ENCODE measurements at places on chromosomes 12 and 14.

- DNase-seq, result no peak
- H3K4me3 ChIP-seq, result no peak overlapping the region
- no peaks in the 10 kb centered on the region for H3K4me1 ChIP-seq
Observed at GRCh38 chr12:16300122-16300521, 22.6 kb upstream of the SLC15A5 start.

DNA sequence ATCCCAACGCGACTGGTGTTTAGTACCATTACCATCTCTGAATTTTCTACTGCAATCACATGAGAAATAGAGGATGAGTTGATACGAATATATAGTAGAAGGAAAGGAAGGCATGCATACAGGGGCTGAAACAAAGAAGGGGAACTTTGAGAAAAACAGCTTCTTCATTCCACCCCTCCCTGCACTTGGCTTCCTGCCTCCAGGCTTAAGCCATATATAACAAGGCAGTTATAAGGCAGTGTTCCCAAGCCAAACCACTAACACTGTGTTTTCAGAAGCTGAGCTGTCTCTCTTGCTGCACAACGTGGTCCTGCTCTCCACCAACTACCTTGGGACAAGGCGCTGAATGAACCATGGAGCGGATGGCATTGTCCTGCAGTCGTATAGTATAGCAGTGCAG lies 11.0 kb downstream of the LETMD1 start:
- no peaks in the 10 kb centered on the region for H3K4me1 ChIP-seq
- no peak for DNase-seq
- H3K4me3 ChIP-seq, result no peak overlapping the region
- H3K36me3 ChIP-seq, result peaks cover 7% of the 10 kb centered on the region
- H3K27ac ChIP-seq, result no peak overlapping the region

- H3K36me3 ChIP-seq, result peaks cover 10% of the 10 kb centered on the region
- no peaks in the 10 kb centered on the region for H3K4me1 ChIP-seq
- H3K4me3 ChIP-seq, result no peak overlapping the region
- H3K27me3 ChIP-seq, result no peaks in the 10 kb centered on the region
- no peak overlapping the region for H3K27ac ChIP-seq
Observed at GRCh38 chr12:112239881-112240280, 114.5 kb downstream of the TRAFD1 start.

DNA sequence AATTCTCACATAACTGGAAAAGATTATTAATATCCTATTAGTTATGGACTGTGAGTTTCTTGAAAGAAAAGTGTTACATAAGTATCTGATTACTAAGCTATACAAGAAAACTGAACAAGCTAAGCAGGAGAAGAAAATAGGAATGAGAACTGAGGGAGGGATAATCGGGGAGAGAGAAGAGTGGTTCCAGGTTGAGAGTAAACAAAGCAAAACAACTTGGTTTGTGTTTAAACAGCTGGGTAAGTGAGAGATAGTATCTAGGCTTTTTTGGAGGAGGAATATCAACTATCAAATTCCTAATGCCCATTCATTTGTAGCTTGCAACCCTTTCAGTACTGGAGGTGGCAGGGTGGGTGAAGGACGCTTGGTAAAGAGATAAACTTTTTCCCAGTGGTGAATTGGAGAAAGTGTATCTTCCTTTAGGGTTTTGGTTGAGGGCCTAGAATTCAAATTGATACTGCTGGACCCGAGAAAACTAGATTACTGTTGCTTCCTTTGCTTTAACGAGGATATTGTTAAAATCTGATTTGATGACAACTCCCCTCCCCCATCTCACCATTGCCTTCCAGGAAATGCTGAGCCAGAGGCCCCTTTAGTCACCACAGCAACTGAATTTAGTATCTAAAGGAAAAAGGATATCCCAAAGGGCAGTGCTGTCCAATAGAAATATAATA lies 2.0 kb upstream of the SLC2A3 start:
- DNase-seq, result no peak
- H3K36me3 ChIP-seq, result peaks cover 1% of the 10 kb centered on the region
- H3K27me3 ChIP-seq, result no peaks in the 10 kb centered on the region
- no peak overlapping the region for H3K27ac ChIP-seq
- H3K4me1 ChIP-seq, result peaks cover 10% of the 10 kb centered on the region

GRCh38 chr12:24078318-24078765 lies 128.9 kb upstream of the SOX5 start:
- no peaks in the 10 kb centered on the region for H3K36me3 ChIP-seq
- DNase-seq, result no peak
- no peak overlapping the region for H3K27ac ChIP-seq
- H3K4me1 ChIP-seq, result no peaks in the 10 kb centered on the region
- H3K27me3 ChIP-seq, result no peaks in the 10 kb centered on the region

- no peaks in the 10 kb centered on the region for H3K4me1 ChIP-seq
- no peak overlapping the region for H3K27ac ChIP-seq
- H3K4me3 ChIP-seq, result no peak overlapping the region
- H3K27me3 ChIP-seq, result no peaks in the 10 kb centered on the region
Observed at GRCh38 chr12:119841433-119842210, 35.5 kb downstream of the CIT start.

DNA sequence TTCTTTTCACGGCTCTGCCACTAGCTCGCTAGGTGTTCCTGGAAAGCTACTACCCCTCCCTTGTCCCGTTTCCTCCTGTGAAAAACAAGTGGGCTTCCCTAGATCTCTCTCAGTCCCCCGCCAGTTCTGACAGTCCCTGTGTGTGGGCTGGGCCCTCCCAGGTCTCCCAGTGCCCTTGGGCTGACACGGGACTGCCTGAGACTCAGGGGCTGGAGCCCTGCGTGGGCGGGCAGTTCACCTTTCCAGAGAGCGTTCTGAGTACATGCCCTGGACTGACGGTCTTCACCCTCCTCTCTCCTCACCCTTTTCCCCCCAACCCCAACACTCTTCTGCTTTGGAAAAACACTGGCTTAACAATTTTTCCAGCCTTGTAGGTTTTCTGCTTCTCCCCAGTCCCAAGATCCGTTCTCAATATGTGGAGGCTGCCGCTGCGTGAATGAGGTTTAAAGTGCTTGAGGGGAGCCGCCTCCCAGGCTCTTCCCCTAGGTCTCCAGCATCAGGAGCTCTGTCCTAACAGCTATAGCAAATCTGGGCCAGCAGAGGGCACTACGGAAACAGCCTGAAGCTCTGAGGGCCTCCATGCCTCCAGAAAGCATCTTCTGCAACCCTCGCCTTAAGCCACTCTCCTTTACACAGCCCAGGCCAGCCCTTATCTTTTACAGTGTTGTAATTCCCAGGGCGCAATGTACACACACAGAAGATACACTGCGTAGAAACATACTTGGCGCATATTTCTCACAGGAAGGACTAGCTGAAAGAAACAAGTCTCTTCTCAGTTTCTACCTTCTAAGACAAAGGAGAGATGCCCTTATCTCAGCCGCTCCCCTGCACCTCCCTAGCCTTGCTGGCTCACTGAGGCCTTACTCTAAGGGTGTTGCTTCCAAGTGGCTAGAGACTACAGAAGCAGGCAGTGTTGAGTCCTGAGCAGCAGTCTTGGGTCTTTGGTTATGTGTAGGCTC lies 10.4 kb upstream of the DCD start:
- H3K4me1 ChIP-seq, result no peaks in the 10 kb centered on the region
- no peak overlapping the region for H3K4me3 ChIP-seq
- no peaks in the 10 kb centered on the region for H3K36me3 ChIP-seq
- peak; percentile 35 for DNase-seq
- peaks cover 4% of the 10 kb centered on the region for H3K27me3 ChIP-seq

- H3K27ac ChIP-seq, result no peak overlapping the region
- H3K36me3 ChIP-seq, result no peaks in the 10 kb centered on the region
- DNase-seq, result no peak
- H3K4me1 ChIP-seq, result no peaks in the 10 kb centered on the region
- H3K4me3 ChIP-seq, result no peak overlapping the region
Observed at GRCh38 chr12:126684703-126685102, 1582.3 kb upstream of the TMEM132C start.

DNA sequence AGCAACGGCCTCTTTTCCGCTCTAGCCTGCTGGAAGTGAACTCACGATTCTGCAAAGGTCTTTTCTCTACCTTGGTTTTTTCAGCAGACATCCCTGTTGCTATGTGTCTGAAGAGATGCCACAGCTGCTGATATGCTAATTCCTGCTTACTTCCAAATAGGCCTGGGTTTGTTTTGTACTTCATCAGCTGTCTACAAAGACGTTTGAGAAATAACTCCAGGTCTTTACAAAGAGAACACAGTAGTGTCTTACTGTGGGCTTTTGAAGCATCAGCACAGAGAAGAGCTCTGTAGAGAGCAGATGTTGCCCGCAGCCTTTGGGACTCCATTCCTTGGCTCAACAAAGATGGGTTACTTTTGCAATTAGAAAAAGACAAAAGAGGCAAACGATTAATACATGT lies 1366.5 kb downstream of the AACS start:
- no peak overlapping the region for H3K27ac ChIP-seq
- H3K36me3 ChIP-seq, result no peaks in the 10 kb centered on the region
- no peaks in the 10 kb centered on the region for H3K4me1 ChIP-seq

DNA sequence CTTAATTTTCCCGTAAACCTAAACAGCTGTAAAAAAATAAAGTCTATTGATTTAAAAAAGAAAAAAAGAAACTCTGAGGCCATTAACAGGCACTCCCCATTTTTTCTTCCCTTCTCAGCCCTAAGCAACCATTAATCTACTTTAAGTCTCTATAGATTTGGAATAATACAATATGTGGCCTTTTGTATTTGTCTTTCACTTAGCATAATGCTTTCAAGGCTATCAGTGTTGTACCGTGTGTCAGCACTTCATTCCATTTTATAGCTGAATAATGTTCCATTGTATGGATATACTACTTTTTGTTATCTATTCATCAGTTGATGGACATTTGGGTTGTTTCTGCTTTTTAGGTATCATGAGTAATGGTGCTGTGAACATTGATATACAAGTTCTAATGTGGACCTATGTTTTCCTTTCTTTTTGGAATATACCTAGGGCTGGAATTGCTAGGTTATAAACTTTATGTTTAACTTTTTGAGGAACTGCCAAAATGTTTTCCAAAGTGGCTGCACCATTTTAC lies 15.7 kb downstream of the CREBL2 start:
- no peak overlapping the region for H3K27ac ChIP-seq
- no peaks in the 10 kb centered on the region for H3K36me3 ChIP-seq
- peaks cover 13% of the 10 kb centered on the region for H3K4me1 ChIP-seq
- H3K27me3 ChIP-seq, result no peaks in the 10 kb centered on the region

- no peaks in the 10 kb centered on the region for H3K4me1 ChIP-seq
- no peak overlapping the region for H3K27ac ChIP-seq
- DNase-seq, result peak; percentile 29
- H3K4me3 ChIP-seq, result no peak overlapping the region
- H3K27me3 ChIP-seq, result no peaks in the 10 kb centered on the region
- peaks cover 4% of the 10 kb centered on the region for H3K36me3 ChIP-seq
Observed at GRCh38 chr14:35821564-35822411, 4.3 kb upstream of the BRMS1L start.

GRCh38 chr12:110023059-110023980 lies 24.1 kb downstream of the ANKRD13A start:
- DNase-seq, result no peak
- no peaks in the 10 kb centered on the region for H3K4me1 ChIP-seq

- H3K4me1 ChIP-seq, result no peaks in the 10 kb centered on the region
- no peaks in the 10 kb centered on the region for H3K27me3 ChIP-seq
- H3K36me3 ChIP-seq, result no peaks in the 10 kb centered on the region
- no peak overlapping the region for H3K27ac ChIP-seq
- no peak overlapping the region for H3K4me3 ChIP-seq
Observed at GRCh38 chr12:46446645-46447044, 74.1 kb upstream of the SLC38A2 start.

DNA sequence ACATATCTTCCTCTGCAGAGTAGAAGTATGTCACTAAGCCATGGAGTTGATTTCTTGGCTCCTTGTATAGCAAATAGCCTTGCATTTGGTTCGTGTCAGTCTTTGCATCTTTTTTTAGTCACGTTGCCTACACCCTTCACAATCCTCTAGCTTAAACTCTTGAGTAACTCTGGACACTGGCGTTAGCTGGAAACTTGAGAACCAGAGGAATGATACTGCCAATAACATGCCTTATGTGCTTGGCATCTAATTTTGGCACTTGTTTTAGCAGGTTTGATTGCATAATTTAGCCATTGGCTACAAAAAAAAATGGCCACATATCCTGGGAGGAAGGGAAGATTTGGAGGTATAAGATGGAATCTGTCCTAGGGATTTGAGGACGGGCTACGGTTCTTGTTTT lies 136.2 kb downstream of the ETV6 start:
- no peaks in the 10 kb centered on the region for H3K4me1 ChIP-seq
- no peak for DNase-seq
- no peaks in the 10 kb centered on the region for H3K27me3 ChIP-seq
- no peak overlapping the region for H3K4me3 ChIP-seq
- H3K36me3 ChIP-seq, result no peaks in the 10 kb centered on the region

GRCh38 chr12:113133036-113133435 lies 2.5 kb downstream of the RASAL1 start:
- no peak overlapping the region for H3K27ac ChIP-seq
- no peaks in the 10 kb centered on the region for H3K36me3 ChIP-seq
- no peak overlapping the region for H3K4me3 ChIP-seq
- no peak for DNase-seq
- H3K27me3 ChIP-seq, result no peaks in the 10 kb centered on the region
- H3K4me1 ChIP-seq, result no peaks in the 10 kb centered on the region

DNA sequence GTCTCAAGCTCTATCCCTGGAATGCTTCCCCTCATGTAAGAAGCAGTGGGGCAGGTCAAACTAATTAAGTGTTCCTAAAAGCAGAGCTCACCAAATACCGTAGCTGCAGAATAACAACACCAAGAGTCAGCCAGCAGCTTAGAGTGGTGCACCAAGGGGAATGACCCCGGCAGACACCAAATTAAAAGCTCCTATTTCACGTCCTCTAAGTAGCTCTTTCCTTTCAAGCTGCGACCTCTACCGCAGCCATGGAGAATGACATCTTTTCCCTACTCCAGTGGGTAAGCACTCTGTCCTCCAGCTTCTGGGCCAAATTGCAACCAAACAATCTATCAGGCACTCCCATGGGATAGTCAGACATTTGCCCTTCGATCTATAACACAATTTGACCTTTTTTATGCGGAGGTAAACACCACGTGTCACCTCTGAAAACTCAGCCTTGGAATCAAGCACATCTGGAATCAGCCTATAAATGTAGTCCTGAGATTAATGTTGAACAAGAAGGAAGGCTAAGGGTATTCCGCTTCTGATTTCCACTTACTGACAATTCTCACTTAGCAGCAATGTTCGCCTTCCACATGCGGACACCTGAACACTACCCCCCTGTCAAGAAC lies 67.6 kb upstream of the CDKN3 start:
- H3K36me3 ChIP-seq, result no peaks in the 10 kb centered on the region
- H3K4me1 ChIP-seq, result no peaks in the 10 kb centered on the region
- H3K27ac ChIP-seq, result no peak overlapping the region

DNA sequence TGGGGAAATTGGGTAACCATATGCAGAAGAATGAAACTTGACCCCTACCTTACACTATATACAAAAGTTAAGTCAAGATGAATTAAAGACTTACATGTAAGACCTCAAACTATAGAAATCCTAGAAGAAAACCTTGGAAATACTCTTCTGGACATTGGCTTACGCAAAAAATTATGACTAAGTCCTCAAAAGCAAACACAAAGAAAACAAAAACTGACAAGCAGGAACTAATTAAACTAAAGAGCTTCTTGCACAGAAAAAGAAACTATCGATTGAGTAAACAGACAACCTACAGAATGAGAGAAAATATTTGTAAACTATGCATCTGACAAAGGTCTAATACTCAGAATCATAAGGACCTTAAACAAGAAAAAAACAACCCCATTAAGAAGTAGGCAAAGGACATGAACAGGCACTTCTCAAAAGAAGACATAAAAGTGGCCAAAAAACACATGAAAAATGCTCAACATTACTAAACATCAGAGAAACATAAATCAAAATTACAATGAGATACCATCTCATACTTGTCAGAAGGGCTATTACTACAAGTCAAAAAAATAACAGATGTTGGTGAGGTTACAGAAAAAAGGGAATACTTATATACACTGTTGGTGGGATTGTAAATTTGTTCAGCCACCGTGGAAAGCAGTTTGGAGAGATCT lies 37.0 kb upstream of the CFAP54 start:
- no peak overlapping the region for H3K4me3 ChIP-seq
- no peak overlapping the region for H3K27ac ChIP-seq
